ENCODE measurements at places on chromosomes 7 and 10. TPM values are rescaled to one million over a fixed set of nuclear protein-coding genes. Genes with fewer than 3 reads are reported as not detected.

Gene FGFBP3
- 3.1 TPM for total RNA-seq

Gene CTAGE15
- total RNA-seq, result not detected

Gene IFIT1B
- not detected for total RNA-seq

Gene TEX36
- total RNA-seq, result not detected

Gene SFRP4
- 6.9 TPM for total RNA-seq

Gene ENO4
- total RNA-seq, result 0.16 TPM

Gene EPO
- total RNA-seq, result not detected

Gene SLIT1
- not detected for total RNA-seq

Gene PLAC9
- total RNA-seq, result 0.46 TPM

Gene SNCG
- total RNA-seq, result 15.3 TPM

Gene CPA2
- 0.15 TPM for total RNA-seq

Gene FANK1
- total RNA-seq, result 3.0 TPM

Gene RBM20
- 1.4 TPM for total RNA-seq

Gene ACHE
- 2.2 TPM for total RNA-seq

Gene PPP1R9A
- 4.3 TPM for total RNA-seq

Gene EEPD1
- total RNA-seq, result 48.0 TPM

Gene SNX13
- 15.3 TPM for total RNA-seq

Gene CALCR
- total RNA-seq, result not detected

Gene CFAP69
- 1.8 TPM for total RNA-seq

Gene DYDC2
- total RNA-seq, result 0.16 TPM

Gene TET1
- total RNA-seq, result 0.52 TPM

Gene AP5Z1
- total RNA-seq, result 21.7 TPM

Gene IDE
- 23.8 TPM for total RNA-seq

Gene CDH23
- 3.1 TPM for total RNA-seq

Gene DRGX
- total RNA-seq, result not detected

Gene TLX1
- total RNA-seq, result not detected

Gene IGF2BP3
- total RNA-seq, result 23.8 TPM

Gene HNRNPF
- 331 TPM for total RNA-seq

Gene NCAPG2
- 42.1 TPM for total RNA-seq

Gene THSD7A
- total RNA-seq, result 1.3 TPM

Gene PRSS37
- total RNA-seq, result not detected

Gene FBXO24
- total RNA-seq, result not detected

Gene OR2A7
- total RNA-seq, result not detected

Gene HTRA1
- 64.3 TPM for total RNA-seq

Gene GPNMB
- 3.0 TPM for total RNA-seq

Gene CAV2
- 177 TPM for total RNA-seq

Gene UCN3
- total RNA-seq, result not detected

Gene RAB19
- not detected for total RNA-seq

Gene SPAM1
- not detected for total RNA-seq

Gene CLCN1
- 0.06 TPM for total RNA-seq

Gene ACTL6B
- not detected for total RNA-seq

Gene NRP1
- 84.8 TPM for total RNA-seq

Gene LRRC18
- total RNA-seq, result not detected

Gene C10orf143
- total RNA-seq, result 1.2 TPM

Gene CALHM1
- not detected for total RNA-seq

Gene PTN
- not detected for total RNA-seq

Gene PIK3AP1
- 0.92 TPM for total RNA-seq

Gene GHRHR
- 0.29 TPM for total RNA-seq

Gene CD36
- 0.06 TPM for total RNA-seq

Measured in A549 treated with RU486 at 1 μM for 4 hours (cell line).